Stimulated activated CD4-positive, alpha-beta T cell treated with anti-CD3 and anti-CD28 coated beads, Interleukin-4, amount 100 ng/mL, for 24 hours (primary cell): ENCODE measurements at places on chromosomes 1 and 21.

- DNase-seq = no peak
These were observed 10.6 kb upstream of the CAPZB start for GRCh38 chr1:19495799-19496526.

DNA sequence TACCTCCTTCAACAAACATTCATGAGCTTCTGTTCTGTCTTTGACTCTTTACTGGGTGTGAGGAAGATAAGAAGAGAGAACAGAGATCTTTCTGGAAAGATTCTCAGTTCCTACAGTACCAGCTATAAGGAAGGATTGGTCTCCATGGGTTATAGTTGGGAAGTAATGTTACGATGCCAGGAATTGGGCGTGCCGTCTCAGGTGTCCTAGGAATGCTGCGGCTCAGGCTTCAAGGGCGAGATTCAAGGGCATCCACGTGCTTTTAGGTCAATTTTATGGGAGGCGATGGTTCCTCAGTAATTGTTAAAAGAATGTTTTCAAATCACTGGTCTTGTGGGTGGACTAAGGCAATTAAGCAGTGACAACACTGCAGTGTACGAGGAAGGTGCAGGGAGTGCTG lies 27.3 kb downstream of the COG2 start:
- DNase-seq = no peak

GRCh38 chr1:42777852-42778251 lies 6.9 kb upstream of the TMEM269 start:
- peak; percentile 33 for DNase-seq

- no peak for DNase-seq
These were observed 420.4 kb upstream of the RUNX1 start for GRCh38 chr21:35469498-35469897.

DNA sequence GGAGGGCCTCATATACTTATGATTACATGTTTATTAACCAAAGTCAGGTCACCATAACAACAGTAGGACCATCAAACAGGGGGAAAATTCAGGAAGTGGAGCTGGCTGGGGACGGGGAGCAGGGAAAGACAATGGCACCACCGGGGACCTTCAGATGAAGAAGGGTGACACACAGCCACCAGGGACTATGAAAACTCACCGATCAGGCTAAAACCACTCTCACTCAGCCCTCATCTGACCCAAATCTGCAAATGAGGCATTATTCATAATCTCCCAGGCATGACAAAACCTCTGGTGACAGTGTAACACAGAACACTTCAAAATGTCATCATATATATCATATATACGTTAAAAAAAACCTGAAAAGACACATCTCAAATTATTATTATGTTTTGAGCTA lies 11.2 kb downstream of the MKNK1 start:
- no peak for DNase-seq

DNA sequence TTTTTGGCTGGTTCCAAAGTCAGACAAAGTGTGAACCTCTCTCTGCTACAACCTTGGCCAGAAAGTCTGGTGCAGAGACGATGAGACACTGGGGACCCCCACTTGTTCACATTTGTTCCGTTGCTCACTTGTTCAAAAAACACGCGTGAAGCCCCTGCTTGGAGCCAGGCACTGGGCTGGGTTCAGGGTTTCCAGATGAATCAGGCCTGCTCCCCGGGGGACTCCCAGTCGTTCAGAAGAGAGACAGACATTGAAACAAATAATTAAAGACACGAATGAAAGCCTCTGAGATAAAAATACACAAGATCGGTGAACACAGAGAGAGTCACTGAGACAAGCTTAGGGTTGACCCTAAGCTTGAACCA lies 101.5 kb upstream of the RUNX3 start:
- peak; percentile 71 for DNase-seq

DNA sequence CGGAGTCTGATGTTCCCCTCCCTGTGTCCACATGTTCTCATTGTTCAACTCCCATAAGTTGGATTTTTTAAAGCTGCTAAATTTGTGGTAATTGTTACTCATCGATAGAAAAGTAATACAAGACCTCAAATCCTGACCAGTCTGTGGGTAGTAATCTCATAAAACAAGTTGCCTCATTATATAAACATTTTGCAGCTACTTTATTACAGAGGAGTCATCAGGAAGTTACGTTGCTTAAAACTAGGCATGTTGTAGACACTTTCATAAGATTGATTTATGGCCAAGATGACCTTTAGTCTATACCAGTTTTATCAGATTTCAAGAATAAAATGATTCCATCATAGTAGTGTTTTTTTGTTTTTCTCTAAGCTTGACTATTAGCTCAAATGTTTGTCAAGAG lies 208.8 kb downstream of the GIPC2 start:
- DNase-seq = no peak

DNA sequence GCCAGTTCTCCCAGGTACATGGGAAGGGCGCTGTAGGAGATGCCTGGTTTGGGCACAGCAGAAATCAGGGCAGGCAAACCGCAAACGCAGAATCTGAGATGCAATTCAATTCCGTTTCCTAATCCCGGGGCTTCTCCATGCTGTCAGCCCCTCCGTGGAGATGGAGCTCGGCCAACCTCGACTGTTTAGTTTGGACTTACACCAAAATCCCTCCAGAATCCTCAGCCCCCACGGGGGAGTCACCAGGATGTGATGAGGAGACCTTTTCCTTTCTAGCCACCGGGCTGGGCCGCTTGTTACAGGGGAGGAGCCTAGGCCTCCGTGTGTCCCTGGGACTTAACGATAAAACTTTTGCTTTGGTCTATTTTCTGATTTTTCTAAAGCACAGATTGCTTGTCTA lies 7.9 kb downstream of the SLC2A7 start:
- DNase-seq = no peak

DNA sequence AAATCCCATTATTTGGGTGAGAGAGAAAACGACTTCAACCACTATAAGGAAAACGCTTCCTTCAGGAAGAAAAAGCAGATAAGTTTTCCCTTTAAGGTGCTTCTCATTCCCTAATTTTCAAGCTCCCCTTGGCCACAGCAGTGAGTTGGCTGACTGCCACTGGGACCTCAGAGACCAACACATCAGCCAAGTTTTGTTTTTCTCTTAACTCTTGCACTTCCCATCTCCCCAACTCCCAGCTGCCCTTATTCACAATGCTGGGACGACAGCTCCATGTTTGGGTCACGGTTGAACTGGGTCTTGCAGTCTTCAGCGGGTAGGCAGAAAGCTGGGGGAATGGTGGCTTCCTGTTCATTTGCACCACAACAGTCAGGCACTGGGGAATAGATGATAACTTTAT lies 18.9 kb downstream of the SGIP1 start:
- DNase-seq = no peak

DNA sequence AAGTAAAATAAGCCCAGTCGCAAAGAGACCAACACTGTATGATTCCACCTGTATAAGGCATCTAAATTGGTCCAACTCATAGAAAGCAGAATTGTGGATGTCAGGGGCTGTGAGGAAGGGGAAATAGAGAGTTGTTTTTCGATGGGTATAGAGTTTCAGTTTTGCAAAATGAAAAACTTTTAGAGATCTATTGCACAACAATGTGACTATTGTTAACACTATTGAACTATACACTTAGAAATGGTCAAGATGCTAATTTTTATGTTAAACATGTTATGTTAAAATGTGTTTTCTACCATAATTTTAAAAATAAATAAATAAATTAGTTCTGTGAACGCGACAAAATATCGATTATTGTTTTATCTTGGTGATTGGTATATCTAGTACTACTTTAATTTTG lies 192.4 kb downstream of the PTGER3 start:
- no peak for DNase-seq
